ENCODE measurements at places on chromosomes 5 and 9.

DNA sequence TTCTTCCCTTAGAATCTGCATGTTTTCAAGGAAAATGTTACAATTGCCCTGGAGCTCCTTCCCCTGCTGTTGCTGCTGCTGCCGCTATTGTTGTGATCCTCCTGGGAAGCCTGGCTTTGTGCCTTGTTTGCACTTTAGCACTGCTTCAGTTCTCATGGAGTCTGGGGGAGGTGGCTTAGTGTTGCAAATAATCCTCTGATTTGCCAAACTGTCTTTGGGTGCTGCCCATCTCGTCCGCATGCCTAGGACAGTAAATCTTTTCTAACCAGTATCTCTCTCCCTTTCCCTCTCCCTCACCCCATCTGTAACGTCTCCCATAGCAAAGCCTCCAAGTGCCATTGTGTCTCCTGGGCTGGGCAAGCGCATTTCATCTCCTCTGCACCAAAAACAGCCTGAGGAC lies 30.3 kb downstream of the FAM240B start:
- no peak for DNase-seq

- DNase-seq: no peak
Observed at GRCh38 chr9:2180704-2181103, 165.6 kb downstream of the SMARCA2 start.

GRCh38 chr5:79513704-79514390 lies at the start of gene HOMER1:
TSS of gene HOMER1 (minus strand) at chr5:79514134. CDS start at chr5:79512774, 1,360 bp downstream.
- peak; percentile 39 for DNase-seq

- no peak for DNase-seq
Observed at GRCh38 chr9:110821064-110821463, 152.5 kb downstream of the MUSK start.

- no peak for DNase-seq
Observed at GRCh38 chr9:61665330-61665751, 475.5 kb downstream of the SPATA31A7 start.

DNA sequence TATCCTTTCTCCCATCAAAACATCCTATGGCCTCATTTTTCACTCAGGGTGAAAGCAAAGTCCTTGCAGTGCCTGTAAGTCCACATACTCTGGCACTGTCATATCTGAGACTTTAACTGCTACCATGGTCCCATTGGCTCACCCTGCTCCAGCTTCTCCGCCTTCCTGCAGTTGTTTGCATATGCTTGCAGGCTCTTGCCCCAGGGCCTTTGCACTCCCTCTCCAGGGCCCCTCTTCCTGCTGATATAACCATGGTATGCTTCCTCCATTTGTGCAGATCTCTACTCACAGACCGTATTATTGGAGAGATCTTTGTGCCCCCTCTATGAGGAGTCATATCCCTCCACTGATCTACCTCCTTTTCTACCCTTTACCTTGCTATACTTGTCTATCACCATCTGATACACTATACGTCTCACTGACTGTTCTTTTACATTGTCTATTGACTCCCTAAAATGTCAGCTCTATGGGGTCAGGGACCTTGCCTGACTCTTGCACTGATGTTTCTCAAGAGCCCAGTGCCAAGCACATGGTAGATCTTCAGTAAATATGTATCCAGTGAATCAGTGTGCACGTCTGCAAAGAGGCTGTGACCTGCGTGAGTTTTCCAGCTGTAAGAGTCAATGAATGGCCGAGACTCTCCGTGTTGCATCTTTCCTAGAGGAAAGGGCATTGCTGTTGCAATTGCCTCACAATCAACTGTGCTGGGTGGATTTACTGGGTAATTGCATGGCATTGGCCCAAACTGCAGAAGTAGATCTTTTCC lies 81.7 kb upstream of the CPEB4 start:
- DNase-seq: no peak

GRCh38 chr5:10673407-10673806 lies 87.6 kb downstream of the DAP start:
- no peak for DNase-seq

- no peak for DNase-seq
Observed at GRCh38 chr9:111588846-111589245, 10.6 kb downstream of the PTGR1 start.

- no peak for DNase-seq
Observed at GRCh38 chr9:110197330-110198187, 10.4 kb downstream of the C9orf152 start.

GRCh38 chr9:130565792-130566191 lies 13.6 kb upstream of the FUBP3 start:
- no peak for DNase-seq

DNA sequence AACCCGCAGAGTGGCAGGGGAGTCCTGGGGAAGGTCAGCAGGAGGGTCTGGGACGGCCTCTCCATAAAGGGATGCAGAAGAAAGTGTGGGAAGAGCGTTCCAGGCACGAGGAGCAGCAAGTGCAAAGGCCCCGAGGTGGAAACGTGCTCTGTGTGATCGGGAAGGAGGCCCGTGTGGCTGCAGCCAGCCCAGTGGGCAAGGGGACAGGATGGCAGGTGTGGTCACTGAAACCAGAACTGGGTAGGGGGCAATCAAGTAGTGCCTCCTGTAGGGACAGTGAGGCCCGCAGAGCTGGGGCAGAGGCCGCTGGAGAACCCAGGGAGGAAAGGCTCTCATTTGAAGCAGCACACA lies 16.3 kb upstream of the LAMC3 start:
- DNase-seq: no peak

DNA sequence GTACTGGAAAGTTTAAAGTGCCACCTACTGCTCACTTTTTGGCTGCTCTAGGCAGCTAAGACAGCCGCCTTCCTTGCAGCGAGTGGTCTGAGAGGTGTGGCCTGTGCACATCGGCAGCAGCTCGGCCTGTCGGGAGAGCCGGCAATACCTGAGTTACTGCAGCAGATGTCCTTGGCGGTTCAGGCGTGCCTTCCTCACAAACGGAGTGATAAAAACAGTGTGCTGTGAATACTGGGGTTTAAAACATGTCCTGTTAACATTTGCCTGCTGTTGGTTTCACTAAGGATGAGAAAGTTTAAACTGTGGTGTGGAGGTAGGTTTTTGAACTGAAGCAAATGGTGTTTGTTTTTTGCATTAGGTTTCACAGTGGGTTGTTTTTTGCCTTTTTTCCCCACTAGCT lies 12.9 kb downstream of the TRAF2 start:
- no peak for DNase-seq

Measured in stimulated activated CD4-positive, alpha-beta T cell treated with anti-CD3 and anti-CD28 coated beads, Interleukin-15, amount 100 ng/mL, for 1 hour (primary cell).